ENCODE measurements at places on chromosomes 1 and 21.

DNA sequence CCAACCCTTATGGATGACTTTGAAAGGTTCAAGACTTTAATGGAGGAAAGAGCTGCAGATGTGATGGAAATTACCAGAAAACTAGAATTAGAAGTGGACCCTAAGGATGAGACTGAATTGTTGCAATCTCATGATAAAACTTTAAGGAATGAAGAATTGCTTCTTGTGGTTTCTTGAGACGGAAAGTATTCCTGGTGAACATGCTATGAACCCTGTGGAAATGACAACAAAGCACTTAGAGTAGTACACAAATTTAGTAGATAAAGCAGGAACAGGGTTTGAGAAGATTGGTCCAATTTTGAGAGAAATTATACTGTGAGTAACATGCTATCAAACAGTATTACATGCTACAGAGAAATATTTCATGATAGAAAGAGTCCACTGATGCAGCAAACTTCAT, 215.4 kb downstream of the OMA1 start:
- DNase-seq = no peak

- no peak for DNase-seq
Observed at GRCh38 chr1:30912913-30913652, 4.5 kb upstream of the SDC3 start.

- no peak for DNase-seq
Observed at GRCh38 chr1:245334827-245335490, 180.2 kb downstream of the KIF26B start.

GRCh38 chr1:238370599-238370998, 479.9 kb upstream of the ZP4 start:
- no peak for DNase-seq

Data from anterior cingulate cortex (tissue), 58 donors.